Stimulated activated CD4-positive, alpha-beta T cell treated with anti-CD3 and anti-CD28 coated beads, TNF-alpha, amount 100 ng/mL, for 48 hours (primary cell): ENCODE measurements at places on chromosomes 12 and 14.

DNA sequence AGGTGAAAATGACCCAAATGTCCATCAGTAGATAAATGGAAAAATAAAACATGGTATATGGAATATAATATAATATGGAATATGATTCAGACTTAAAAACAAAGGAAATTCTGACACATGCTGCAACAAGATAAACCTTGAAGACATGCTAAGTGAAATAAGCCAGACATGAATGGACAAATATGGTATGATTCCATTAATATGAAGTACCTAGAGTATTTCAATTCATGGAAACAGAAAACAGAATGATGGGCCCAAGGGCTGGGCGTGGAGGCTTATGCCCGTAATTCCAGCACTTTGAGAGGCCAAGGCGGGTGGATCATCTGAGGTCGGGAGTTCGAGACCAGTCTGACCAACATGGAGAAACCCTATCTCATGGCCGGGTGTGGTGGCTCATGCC lies 22.7 kb upstream of the ORAI1 start:
- DNase-seq, result no peak

GRCh38 chr12:54036620-54037359 lies 3.9 kb downstream of the HOXC5 start:
- no peak for DNase-seq

GRCh38 chr12:32151552-32151951 lies 44.9 kb downstream of the BICD1 start:
- no peak for DNase-seq

GRCh38 chr12:80353254-80353653 lies 90.8 kb upstream of the PTPRQ start:
- DNase-seq, result no peak

DNA sequence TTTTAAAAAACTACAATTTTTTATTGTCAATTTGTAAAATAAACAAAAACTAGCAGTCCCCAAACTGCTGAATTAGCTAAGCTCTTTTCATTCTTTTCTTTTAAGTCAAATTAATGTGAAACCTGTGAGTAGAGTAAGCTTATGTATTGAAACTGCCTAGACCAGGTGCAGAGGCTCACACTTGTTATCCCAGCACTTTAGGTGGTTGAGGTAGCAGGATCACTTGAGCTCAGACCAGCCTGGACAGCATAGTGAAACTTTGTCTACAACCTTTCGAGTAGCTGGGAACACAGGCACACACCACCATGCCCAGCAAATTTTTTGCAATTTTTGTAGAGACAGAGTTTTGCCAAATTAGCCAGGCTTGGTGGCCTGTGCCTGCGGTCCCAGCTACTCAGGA lies 26.4 kb downstream of the SCFD1 start:
- no peak for DNase-seq

DNA sequence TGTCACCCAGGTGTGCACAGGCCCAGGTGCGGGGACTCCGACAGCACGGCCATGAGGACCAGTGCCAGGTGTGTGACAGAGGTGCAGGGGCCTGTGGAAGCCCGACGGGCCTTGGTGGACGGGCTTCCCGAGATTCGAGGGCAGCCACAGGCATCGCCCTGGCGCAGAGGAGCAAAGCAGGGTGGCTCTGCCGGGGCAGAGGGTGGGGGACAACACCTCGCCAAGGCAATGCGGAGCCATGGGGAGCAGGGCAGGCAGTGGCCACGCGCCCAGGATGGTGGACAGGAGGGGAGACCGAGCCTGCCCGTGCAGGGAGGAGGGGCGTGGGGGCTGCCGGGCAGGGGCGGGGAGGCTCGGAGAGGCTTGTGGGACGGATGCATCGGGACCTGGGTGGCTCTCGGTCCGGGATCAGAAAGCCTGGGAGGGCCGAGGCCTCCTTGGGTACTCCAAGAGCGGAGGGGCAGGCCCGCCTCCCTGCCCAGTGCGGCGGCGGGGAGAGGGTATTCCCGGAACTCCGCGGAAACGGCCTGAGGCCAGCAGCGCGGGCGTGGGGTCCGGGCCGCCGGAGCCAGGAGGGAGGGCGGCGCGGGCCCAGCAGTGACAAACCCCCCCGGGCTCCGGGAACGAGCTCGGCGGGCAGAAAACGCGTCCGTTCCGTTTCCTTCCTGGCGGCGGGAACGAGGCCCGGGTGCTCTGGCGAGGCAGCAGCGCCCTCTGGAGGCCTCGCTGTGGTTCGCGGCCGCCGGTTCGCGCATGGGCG lies 1.6 kb downstream of the TMEM121 start:
- DNase-seq, result peak; percentile 66

GRCh38 chr12:57661376-57661775 lies 28.4 kb upstream of the B4GALNT1 start:
- no peak for DNase-seq

DNA sequence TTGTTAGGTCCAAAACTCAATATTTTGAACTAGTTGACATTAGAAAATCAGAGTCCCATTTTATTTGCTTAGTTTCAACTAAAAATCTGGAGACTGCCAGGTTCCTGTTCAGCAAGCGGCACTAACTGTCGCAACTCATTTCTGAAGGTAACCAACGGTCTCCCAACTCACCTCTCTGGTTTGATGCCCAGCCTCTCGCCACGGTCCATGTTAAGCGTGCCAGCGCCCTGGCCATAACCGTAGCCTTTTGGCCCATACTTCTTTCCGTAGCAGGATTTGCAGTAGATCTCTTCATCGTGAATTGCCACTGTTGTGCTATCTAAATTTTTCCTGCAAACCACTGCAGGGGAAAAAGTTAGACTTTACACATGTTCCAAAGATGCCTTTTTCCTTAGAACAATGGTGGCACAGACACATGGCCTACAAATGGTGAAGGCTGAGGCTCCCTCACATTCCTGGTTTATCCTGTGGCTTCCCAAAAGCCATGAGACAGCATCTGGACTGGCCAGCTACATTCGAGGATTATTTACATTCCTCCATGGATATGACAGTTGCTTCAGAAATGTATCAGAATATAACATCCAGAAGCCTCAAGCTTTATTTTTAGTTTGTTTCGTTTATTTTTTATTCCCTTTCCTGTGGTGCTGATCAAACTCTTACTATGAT lies 15.7 kb downstream of the CSRP2 start:
- DNase-seq, result no peak

DNA sequence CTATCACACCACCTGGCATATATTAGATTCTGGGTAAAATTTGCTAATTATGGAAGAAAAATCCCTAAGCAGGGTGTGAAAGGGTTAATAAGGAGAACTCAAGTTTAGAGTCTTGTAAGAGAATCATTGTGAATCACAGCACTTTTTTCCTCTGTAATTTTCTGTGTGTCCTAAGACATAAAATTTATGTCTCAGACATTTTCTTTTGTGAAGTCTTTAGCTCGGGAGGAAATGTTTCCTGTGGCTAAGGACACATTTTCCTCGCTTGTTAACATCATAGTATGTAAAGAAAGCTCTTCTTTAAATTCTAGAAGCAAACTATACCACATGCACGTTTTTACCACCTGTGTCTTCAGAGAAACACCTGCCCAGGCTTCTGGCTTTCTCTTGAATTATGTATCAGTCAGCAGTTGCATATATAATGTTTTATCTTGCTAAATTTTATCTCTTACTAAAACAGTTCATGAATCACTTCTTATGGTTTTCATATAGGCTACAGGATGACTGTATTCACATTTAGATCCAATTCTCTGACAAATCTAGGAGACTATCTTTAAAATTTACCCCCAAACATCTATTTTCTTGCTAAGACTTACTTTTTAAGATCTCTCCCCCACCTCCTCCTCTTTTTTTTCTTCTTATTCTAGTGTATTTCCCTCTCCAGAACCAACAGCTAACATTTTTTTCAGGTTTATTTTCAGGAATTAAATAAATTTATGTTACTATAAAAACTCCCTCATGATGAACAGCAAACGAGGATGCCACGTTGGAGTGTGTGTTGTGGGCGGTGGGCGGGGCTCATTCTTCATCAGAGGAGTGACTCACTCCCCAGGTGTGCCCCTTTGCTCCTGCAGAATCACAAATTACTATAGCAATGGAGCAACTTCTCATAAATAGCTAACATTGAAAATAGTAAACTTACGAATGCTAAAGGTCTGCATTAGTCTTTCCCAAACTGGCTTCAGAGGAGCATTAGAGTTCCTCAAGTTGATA lies 11.6 kb upstream of the CSRP2 start:
- peak; percentile 41 for DNase-seq

DNA sequence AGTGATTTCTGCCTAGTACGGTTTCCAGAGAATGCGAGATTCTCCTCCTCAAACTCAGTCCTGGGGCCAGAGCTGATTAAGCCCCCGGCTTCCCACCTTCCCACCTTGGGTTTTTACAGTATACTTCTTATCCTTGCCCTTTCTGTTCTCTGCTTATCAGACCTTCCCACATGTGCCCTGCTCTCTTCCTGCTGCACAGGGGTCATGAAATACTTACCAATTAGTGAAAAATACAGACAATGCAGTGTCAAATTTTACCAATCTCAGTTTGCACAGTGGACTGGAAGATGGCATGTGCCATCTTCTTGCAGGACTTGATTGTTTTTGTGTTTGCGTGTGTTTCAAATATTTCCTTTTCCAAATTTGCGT lies 14.7 kb downstream of the SUSD6 start:
- DNase-seq, result no peak

- no peak for DNase-seq
Observed at GRCh38 chr14:51431033-51431709, 191.1 kb downstream of the TMX1 start.

GRCh38 chr12:10052193-10052913 lies 21.9 kb downstream of the CLEC9A start:
- DNase-seq, result no peak

DNA sequence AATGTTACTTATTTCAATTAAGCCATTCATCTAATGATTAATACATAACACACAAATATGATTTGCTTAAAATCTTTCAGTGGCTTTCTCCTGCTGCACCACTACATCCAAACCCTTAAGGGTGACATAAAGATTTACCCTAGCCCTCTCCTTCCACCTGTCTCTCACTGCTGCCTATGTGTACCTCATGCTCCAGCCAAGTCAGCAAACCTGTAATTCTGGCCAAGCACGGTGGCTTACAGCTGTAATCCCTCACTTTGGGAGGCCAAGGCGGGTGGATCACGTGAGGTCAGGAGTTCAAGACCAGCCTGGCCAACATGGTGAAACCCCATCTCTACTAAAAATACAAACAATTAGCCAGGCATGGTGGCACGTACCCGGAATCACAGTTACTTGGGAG lies 31.7 kb upstream of the CERS5 start:
- no peak for DNase-seq

- DNase-seq, result no peak
Observed at GRCh38 chr12:131348231-131348630, 362.7 kb upstream of the SFSWAP start.

DNA sequence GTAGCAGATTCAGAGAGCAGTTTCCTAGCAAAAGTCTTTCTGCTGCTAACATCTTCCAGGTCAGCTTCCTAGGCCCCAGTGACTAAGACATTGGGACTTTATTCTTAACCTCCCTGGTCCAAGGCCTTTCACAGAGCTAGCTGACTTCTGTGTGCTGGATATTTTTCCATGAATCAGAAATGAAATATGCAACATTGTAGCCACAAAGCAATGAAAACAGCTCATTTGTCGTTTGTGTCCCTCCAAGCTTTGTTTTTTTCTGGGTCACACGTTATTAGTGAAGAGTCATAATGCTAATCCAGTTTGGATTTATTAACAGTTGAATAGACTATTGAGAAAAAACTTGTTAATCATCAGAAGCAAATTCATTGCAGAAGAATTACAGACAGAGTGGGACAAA lies 82.4 kb downstream of the ARF6 start:
- DNase-seq, result no peak

- DNase-seq, result no peak
Observed at GRCh38 chr12:109010259-109010658, 10.6 kb downstream of the SVOP start.

GRCh38 chr12:115850957-115851356 lies 426.5 kb downstream of the MED13L start:
- DNase-seq, result no peak

GRCh38 chr14:72686832-72687231 lies 207.1 kb downstream of the DPF3 start:
- DNase-seq, result no peak

DNA sequence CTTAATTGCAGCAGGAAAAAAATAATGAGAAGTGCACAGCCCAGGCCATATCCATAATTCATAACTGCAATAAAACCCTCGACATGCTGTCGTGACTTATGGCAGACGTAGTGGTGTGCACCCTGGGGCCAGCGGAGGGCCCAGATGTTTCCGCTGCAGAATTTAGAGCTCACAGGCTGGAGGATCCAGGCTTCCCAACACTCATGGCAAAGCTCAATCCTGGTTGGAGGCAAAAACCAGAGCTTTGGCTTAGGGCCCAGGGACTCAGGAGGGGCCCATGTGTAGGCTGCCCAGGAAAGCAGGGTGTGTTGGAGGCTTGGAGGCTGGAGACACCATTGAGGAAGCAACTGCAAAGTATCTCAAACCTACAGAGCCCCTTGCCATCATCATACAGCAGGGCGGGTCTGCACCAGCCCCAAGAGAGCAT lies 68.7 kb downstream of the SERPINA3 start:
- DNase-seq, result no peak

DNA sequence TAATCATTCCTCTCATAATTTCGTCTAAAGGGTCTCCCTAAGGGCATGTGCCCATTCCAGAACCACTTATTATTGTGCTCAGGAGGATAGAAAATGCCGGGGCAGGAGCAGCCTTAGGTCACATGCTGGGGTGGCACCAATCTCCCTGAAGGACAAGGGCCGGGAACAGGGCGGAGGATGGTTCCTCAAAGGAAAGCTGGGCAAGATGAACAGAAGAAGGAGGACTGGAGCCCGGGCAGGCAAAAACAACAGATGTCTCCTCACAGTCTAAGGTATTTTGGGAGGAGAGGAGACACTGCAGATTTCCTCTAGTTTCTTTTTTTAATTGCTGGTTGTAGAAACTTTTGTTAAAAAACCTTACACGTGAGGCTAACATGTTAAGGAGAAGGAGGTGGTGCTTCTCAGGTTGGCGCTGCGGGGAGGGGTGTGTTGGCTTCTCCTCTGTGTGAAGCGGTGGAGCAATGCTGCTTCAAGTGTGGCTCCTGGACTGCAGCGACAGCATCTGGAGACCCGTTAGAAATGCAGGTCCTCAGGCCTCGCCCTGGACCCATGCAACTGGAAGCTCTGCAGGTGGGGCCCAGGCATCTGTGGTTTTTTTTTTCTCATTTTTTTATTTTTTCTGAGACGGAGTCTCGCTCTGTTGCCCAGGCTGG lies 164.8 kb downstream of the AACS start:
- no peak for DNase-seq

GRCh38 chr12:115762936-115763335 lies 514.6 kb downstream of the MED13L start:
- DNase-seq, result no peak

GRCh38 chr12:30067146-30067545 lies 283.4 kb upstream of the TMTC1 start:
- no peak for DNase-seq

- no peak for DNase-seq
Observed at GRCh38 chr12:26938701-26939062, 412 bp downstream of the FGFR1OP2 start.

GRCh38 chr14:76874734-76875133 lies 48.5 kb downstream of the LRRC74A start:
- DNase-seq, result no peak
